Activated T-helper 17 cell treated with anti-CD3 and anti-CD28 coated beads, Interleukin-2, amount 50 U/mL, for 72 hours (primary cell): ENCODE measurements at places on chromosomes 5 and 9. TPM values are rescaled to one million over a fixed set of nuclear protein-coding genes. Genes with fewer than 3 reads are reported as not detected.

- ATAC-seq, result no peak
These were observed 290.5 kb downstream of the SLF1 start for GRCh38 chr5:94908889-94909480.

IL5 gene
- not detected for total RNA-seq

- no peak for ATAC-seq
These were observed 348.1 kb upstream of the WWC1 start for GRCh38 chr5:167943343-167943742.

DNA sequence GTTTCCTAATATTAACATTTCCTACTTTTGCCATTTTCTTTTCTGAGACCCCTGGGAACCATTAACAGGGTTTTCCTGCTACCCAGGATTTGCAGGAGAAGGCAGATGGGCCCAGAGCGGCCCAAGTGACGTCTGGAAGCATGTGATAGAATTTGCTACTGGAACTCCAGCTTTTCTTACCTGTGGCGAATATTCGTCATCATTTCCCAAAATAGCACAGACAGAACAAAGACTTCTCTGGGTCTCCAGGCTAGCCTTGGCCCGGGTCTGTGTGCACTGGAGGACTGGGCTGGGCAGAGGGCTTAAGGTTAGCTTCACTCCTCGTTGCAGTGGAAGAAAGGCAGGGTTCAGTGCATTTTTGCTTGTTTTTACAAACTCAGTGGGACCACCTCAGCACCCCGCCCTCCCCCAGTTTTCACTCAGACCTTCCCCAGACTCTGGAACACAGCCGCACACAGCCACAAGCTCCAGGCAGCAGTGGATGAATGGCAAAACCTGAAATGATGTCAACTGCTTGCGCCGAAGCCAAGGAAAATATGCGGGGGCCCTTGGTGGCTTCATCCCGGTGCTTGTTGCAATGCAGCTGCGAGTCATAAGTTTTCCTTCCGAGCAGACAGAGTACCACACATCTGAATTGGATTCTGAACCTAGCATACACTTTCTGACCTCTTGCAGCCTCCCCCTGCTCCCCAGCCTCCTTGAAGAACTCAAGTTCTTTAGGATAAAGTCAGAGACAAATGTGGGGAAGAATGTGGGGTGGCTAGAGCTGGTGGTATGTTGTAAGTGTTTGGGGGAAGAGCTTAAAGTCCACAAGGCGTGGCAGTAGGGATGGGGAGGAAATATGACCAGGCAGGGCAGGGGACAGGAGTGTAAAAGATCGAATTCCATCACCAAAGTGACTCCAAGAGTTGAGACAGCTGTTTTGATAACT, 586.0 kb downstream of the CCDC171 start:
- no peak for ATAC-seq

GRCh38 chr9:71322311-71322710, 200.9 kb upstream of the TRPM3 start:
- no peak for ATAC-seq

CD180 gene
- total RNA-seq, result 0.80 TPM

ADAMTS13 gene
- total RNA-seq, result 3.9 TPM

DNA sequence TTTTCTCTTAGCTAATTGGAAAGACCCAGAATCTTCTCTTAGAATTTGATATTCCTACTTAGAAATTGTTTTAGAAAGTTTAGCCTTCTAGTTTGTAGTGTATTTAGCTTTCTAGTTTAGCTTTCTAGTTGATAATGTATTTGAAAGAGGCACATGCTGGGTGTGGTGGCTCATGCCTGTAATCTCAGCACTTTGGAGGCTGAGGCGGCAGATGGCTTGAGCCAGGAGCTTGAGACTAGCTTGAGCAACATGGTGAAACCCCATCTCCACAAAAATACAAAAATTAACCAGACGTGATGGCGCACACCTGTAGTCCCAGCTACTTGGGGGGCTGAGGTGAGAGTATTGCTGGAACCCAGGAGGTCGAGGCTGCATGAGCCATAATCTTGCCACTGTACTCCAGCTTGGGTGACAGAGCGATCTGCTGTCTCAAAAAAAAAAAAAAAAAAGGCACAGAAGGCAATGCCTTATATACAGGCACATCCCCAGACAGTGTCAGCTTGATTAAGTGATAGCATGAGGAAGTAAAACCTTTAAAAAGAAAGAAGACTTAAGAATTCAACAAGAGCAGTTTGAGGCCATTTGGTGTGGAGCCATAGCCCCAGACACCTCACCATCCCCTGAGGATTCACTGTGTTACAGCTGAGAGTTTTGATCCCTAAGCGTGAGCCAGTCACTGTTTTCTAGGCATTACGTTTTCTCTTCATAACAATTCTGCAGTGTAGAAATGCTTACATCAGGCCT, 34.6 kb downstream of the ZSWIM6 start:
- ATAC-seq, result no peak

PDCD1LG2 gene
- 1.5 TPM for total RNA-seq

GRCh38 chr5:61815339-61815738, 483.3 kb downstream of the ZSWIM6 start:
- ATAC-seq, result no peak
